CD4-positive, alpha-beta T cell treated with Interleukin-1 beta for 1 hour (primary cell): ENCODE measurements at places on chromosomes 7 and 10.

- DNase-seq: peak; percentile 36
Measured at GRCh38 chr10:60114765-60115586, 208.6 kb upstream of the CCDC6 start.

DNA sequence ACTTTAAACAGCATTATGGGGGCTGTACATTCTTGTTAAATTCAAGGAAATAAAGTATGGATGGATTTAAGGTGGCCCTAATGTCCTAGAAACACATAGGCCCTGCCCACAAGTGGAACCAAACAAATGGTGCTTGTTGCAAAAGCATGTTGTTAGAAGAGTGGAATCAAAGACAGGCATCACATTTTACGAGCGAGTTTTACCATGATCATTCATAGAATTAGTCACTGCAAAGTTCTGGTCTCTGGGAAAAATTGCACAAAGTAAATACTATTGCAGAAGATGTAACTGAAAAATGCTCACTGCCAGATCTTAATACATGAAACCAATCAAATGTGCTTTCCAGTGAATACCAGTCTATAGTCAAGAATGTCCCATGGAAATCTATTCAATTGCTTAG, 677.1 kb downstream of the PARD3 start:
- no peak for DNase-seq

- no peak for DNase-seq
Measured at GRCh38 chr7:44079331-44080021, 2.9 kb downstream of the POLM start.

- no peak for DNase-seq
Measured at GRCh38 chr10:52256832-52257691, 57.0 kb upstream of the DKK1 start.

DNA sequence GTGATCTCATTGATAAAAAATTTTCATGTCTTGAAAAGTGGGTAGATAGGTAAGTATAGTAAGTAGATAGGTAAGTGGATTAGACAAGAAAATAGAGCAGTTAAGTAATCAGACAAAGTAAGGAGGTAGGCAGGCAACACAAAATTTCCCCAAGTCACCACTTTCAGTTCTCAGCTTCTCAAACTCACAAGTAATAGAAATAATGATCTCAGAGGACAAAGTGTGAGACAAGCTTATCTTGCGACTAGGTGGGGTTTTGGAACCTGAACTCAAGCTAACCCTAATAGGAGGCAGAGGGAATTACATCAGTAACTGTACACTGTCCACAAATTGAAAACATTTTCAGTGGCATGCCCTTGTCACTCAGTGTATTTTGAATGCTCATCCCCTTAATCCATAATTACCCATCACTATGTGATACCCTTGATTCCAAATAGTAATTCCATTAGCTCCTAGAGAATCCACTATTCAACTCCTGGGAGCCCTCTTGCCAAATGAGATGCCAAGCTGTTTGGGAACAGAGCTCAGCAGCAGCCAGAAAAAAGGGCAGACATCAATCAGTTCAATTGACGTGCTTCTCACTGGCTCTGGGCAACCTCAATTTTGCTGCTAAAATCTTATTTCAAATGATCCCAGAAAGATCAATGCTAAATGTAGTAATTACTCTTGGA, 703.2 kb downstream of the XPNPEP1 start:
- no peak for DNase-seq

- DNase-seq: no peak
Measured at GRCh38 chr10:103557455-103557854, 64.0 kb downstream of the NEURL1 start.

GRCh38 chr7:120473352-120473751, 200.4 kb downstream of the KCND2 start:
- no peak for DNase-seq

DNA sequence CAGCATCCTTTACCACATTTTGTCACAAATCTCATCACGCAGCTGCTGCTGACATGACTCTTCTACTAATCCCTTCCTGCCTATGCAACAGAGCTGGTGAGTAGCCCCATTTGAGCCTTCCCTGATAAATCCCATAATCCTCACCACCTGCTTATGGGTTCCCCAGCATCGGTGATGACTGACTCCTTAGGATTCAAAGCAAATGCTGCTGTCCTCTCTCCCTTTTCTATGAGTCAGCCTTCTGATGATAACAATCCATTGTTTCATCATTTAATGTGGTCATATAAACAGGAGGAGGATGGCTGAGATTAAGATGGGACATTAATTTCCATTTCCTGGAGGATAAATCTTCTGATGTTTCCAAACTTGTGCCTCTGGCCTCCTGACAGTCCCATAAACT, 73.4 kb downstream of the SORCS1 start:
- no peak for DNase-seq

DNA sequence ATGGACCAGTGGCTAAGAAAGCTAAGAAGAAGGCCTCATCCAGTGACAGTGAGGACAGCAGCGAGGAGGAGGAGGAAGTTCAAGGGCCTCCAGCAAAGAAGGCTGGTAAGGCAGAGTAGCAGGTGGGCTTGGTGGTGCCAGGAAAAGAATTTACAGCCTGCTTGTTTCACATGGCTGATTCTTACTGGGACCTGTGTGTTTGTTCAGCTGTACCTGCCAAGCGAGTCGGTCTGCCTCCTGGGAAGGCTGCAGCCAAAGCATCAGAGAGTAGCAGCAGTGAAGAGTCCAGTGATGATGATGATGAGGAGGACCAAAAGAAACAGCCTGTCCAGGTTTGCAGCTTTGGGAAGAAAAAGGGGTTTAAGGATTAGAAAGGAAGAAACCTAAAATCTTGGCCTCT, 5.0 kb downstream of the NOLC1 start:
- no peak for DNase-seq

GRCh38 chr10:63208986-63209385, 75.9 kb downstream of the NRBF2 start:
- no peak for DNase-seq

DNA sequence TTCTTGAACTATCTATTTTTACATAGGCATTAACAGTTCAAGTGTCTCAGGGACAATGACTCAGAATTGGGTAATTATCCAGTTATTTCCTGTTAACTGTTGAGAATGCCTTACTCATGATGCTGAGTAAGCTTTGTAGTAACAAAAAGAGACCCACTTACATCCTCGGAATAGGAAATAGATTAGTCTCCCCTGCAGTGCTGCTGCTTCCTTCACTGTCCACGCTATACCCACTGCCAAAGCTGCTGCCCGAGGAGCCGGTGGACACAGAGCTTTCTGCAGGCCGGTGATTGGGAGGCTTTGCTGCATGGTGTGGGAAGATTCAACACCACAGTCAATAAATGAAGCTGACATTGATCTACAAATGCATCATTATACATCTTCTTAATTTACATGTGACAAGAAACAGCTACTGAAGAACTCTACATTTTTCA, 357.1 kb downstream of the PCLO start:
- no peak for DNase-seq

DNA sequence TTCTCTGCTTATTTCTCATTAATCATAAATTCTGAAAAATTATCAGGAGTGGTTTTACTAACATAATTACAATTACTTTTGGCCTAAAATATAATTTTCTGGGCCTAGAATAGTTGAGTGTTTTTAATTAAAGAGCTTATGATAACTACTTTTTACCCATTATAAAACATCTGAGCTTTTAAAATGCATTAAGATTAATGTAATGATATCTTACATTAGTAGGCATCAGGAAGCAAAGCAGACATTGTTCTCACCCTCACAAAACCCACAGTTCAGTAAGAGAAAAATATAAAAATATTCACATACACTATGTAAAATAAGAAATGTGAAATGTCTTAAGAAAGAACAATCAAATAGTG, 443.7 kb upstream of the SEMA3A start:
- DNase-seq: no peak

- DNase-seq: no peak
Measured at GRCh38 chr7:116138202-116138801, 72.0 kb upstream of the TES start.

GRCh38 chr10:11933577-11934223, 108.9 kb downstream of the UPF2 start:
- no peak for DNase-seq

GRCh38 chr10:36425131-36425797, 700.1 kb upstream of the ANKRD30A start:
- no peak for DNase-seq

DNA sequence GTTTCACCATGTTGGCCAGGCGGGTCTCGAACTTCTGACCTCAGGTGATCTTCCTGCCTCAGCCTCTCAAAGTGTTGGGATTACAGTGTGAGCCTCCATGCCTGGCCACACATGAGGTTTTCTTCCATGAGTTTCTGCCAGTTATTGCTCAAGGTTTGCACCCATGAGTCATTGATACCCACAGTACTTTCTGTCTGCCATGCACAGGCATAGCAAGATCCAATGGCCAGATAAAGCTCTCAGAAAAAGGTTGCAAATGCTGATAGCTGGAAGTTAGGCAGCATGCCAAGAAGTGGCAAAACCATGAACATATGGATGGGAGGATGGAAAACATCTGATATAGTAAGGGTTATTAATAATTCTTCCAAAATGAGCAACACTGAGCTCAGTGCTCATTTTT, 298.7 kb upstream of the NRG3 start:
- DNase-seq: no peak

DNA sequence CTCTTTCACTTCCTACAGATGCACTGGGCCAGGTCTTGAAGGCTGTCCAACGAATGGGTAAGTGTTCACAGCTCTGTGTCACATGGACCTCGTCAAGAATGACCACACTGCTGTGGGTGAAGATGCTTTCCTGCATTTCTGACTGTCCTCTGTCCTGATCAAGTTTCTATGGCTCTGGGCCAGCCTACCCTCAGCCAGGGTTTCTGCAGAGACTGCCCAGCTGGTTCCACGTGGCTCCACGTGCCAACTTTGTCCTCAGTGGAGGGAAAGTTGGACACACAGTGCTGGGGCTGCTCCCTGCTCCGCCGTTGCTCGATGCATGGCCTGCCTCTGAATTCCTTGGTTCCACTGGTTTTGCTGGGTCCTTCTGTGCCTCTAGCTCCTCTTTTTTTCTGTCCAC, 152.3 kb downstream of the EGFR start:
- DNase-seq: no peak

DNA sequence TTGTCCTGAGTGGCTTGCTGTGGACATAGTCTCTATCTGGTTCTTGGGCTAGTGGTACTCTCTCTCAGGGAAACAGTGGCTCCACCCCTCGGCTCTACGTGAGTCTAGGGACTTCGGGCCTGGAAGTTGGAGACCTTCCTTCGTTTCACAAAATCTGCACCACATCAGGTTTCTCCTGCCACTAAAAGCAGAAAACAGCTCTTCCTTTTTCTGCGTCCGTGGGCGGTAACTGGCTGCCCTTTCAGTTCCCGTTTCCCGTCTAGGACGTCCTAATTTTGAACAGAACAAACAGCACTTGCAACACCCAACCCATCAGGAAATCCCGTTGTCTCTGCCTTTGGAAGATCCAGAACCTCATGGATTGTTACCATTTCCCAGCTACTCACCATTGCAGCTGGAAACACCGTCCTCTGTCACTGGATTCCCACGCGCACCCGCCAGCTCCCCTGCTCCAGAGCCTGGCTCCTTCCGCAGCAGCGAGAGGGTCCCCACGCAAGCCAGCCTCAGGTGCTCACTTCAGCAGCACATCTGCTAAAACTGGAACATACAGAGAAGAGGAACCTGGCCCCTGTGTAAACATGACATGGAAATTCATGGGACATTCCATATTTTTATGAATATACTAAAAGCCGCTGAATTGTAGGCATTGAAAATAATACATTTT, 311.4 kb upstream of the AKR1E2 start:
- DNase-seq: peak; percentile 8

DNA sequence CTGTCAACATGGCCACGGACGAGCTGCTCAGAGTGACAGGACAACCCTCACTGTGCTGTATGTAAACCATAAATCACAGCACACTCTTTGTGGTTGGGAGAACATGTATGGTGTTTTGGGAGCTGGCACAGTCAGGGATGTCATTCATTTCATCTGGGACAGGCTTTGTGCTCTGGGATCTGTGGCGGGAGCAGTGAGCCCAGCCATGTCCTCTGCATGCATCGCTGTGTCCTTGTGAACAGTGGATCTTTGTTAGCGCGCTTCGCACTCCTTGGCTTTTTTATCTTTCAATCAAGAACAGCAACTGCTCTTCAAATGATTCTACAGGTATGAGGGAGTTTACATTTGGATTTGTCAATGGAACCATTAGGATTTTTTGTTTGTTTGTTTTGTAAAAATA, 7.1 kb downstream of the CCM2 start:
- DNase-seq: no peak

DNA sequence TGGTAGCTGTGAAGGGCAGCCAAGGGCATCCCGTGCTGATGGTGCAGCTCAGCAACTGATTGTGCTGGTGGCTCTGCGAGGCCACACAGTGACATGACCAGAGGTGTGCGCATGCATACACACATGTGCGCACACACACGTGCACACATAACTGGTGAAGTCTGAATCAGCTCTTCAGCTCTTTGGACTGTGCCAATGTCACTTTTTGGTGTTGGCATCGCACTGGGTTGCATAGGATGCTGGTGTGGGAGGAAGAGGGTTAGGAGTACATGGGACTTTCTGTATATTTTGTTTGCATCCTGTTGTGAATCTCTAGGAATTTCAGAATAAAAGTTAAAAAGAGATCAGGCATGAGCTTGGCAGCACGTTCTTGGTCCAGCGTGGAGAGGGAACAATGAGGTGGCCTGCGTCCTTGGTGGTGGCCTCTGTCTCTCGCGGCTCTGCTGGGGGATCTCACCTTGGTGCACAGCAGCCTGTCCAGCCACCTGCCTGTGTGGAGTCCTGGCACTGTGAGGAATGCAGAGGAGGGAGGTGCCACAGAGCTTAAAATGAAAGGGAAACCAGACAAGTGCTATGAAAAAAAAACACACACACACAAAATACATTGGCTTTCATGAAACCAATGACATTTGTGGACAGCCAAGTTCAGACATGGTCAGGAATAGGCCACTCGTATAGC, 124.0 kb downstream of the TRRAP start:
- DNase-seq: no peak

DNA sequence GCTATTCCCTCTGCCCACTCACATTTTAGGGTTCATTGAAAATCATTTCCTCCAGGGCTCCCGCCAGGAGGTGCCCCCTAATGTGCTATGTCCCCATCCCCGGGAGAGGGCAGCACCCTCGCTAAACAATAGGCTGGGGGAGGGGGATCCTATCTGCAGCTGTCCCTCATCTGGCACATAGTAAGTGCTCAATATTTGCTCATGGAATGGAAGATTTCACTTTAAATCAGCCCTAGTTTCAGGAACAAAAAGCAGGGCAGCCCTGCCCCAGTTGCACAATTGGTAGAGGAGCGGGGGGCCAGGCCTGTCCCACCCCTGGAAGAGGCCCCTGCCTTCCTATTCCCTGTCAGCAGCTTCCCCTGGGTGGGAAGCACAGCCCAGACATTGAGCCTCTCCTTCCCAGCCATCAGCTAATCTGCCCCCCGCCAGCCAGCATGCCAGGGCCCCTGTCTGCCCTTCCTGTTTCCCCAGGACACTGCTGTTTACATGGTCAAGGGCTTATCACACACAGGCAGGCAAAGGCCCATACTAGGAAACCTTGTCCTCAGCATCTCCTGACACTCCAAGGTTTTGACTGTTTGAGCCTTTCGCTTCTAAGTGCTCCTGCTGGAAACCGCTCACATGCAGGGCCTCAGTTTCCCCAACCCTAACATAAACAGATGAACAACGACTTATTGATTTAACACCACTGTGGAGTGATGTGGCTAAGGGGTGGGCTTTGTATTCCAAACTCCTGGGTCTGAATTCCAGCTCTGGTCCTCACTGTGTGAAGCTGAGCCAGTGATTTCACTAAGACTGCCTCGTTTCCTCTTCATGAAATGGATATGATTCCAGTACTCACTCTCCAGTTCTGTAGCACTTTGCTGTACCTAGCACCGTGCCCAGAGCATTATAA, 130.7 kb upstream of the ZMIZ1 start:
- peak; percentile 13 for DNase-seq

GRCh38 chr10:19290770-19291169, 242.2 kb downstream of the MALRD1 start:
- DNase-seq: no peak
